ENCODE measurements at places on chromosomes 7 and 10. TPM values are rescaled to one million over a fixed set of nuclear protein-coding genes. Genes with fewer than 3 reads are reported as not detected.

- DNase-seq, result no peak
Measured at GRCh38 chr7:42926204-42926603, 5.8 kb downstream of the PSMA2 start.

DNA sequence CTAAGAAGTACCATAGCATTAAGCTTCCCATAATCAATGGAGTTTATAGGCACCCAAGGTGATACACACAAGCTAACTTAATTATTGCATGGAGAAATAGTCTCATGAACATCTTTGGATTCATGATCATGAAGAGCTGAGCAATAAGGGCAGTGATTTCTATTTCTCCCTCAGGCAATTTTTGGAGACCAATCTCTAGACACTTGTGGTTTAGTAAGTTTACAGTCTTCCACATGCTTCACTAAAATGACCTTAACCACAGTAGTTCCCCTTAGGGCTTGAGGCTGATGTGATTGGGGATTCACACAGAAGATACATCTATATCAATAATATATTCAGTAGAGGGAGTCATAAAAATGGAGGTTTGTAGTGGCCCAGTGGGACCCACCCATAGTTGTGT, 241.2 kb downstream of the CCDC7 start:
- no peak for DNase-seq

DNA sequence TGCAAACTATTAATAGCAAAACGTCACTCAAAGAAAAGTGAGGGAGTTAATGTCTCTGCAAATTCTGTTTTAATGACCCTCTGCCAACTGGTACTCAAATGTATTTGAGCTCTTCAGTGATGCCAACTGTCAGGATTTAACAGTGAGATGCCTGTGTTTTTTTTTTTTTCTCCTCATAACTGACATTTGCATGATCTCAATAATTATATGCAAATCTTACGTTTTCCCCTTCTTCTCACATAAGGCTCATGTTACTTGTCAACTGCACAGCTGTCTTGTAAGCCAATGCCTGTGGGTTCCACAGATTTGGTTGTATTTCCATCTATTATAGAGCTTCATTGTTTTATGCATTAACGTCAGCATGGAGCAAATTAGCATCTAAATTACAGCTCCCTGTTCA, 38.2 kb downstream of the PPP1R3A start:
- DNase-seq, result no peak

The RNF133 gene
- 0.59 TPM for total RNA-seq

- peak; percentile 60 for DNase-seq
Measured at GRCh38 chr10:61733358-61733940, 70.7 kb downstream of the CABCOCO1 start.

The STYXL1 gene
- 23.9 TPM for total RNA-seq

DNA sequence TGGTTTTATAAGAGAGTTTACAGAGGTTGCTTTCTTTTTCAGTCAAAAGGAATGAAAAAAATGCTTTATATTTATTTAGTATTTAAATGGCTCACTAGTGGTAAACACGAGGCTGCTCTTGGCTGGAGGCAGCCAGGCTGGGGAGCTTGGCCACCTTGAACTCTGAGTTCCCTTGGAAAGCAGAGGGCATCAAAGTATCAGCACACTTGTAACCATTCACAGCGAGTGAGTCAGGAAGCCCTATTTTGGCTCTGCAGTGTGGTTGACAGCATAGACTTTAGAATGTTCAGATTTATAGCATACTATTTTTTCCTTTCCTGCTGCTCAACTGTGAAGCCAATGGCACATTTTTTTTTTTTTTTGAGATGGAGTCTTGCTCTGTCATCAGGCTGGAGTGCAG, 51.6 kb downstream of the CYCS start:
- no peak for DNase-seq

DNA sequence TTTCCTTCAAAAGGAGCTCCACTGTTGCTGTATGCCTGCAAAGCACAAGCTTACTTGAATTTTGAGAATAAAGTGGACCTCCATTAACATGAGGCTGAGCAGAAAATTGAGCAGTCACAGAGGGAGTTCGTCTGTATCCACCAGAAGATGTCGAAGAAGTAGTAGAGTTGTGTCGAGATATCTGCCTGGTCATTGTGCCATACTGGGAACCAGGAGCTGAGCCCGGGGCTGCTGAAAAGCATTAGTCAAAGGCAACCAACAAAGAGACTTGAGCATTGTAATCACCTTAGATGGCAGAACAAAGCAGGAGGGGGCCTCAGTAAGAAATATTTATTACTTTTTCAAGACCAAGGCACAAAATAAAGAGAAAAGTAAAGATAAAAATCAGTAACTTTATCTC, 61.5 kb downstream of the PDSS1 start:
- DNase-seq, result no peak

- no peak for DNase-seq
Measured at GRCh38 chr10:50512743-50513416, 110.9 kb downstream of the SGMS1 start.

DNA sequence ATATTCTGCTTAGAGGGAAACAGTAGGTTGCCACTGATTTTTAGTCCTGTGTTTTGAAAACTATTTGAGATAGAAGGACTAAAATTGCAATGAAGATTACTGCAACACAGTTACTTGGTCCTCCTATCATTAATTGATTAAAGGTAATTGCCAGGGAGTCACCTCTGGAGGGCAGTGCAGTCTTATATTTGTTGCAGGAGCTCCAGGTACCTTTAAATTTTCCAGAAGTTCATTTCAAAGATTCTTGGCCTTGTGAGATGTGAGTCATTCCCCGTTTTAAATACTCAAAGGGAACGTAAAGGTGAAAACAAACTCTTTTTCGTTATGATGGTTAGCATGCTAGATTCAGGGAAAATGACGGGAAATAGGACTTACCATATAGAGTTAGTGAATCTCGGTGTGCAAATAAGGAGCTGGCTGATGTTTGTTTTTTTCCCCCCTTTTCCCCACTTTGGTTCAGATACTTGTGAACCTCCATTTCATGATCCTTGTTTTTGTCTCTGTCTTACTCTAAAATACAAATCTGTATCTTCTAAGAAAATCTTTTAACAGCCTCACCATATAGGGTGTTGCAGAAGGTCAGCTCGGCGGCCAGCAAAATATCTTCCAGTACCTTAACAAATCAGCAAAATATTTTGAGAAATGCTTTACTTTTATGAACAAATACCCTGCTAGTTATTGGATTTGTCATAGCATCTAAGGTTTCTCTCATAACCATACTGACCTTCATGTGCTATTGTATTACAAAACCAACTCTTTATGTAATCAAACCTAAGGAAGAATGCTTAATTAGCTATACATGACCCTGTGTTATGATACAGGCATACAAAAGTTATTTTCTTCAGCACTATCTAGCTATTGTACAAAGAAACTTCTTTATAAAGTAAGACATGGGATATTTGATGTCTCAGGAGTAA, 143.0 kb upstream of the HDAC9 start:
- DNase-seq, result no peak

The GDI2 gene
- 730 TPM for total RNA-seq

- no peak for DNase-seq
Measured at GRCh38 chr10:11082526-11082925, 64.9 kb downstream of the CELF2 start.

The CFAP46 gene
- 0.29 TPM for total RNA-seq

The PTPRN2 gene
- 0.36 TPM for total RNA-seq

GRCh38 chr10:129277841-129278240, 189.2 kb upstream of the MGMT start:
- no peak for DNase-seq

GRCh38 chr7:81120111-81120510, 201.3 kb upstream of the SEMA3C start:
- DNase-seq, result no peak

GRCh38 chr7:32537760-32538159, 42.5 kb downstream of the AVL9 start:
- DNase-seq, result no peak

GRCh38 chr10:113003052-113003451, 53.0 kb downstream of the TCF7L2 start:
- DNase-seq, result no peak

- DNase-seq, result peak; percentile 68
Measured at GRCh38 chr10:133141958-133142340, 18.1 kb upstream of the KNDC1 start.

DNA sequence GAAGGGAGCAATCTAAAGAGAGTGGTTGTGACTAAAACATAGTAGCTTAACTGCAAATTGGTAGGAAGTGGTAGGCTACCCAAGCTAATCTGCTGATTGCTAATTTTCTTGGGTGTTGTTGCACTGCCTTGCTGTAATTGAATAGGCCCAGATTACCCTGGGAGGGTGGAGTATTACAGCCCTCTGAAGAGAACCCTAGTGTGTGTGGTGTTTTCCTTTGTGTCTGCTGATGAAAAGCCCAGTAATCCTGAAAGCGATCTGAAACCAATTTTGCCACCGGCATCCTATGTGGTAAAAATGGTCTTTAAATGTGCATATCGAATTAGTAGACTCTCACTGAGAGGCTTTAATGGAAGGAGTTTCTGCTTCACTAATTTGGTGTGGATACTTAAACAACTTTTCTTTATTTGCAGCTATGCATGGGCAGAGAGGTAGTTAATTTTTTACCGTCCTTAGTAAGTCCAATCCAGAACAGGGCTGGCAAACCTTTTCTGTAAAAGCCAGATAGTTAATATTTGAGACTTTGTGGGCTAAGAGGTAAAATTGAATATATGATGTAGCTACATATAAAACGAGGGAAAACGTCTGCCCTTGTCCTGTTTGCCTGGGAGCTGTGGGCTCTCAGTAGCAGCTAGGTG, 92.5 kb downstream of the CSTF2T start:
- no peak for DNase-seq

The OR2A7 gene
- total RNA-seq, result 1.1 TPM

DNA sequence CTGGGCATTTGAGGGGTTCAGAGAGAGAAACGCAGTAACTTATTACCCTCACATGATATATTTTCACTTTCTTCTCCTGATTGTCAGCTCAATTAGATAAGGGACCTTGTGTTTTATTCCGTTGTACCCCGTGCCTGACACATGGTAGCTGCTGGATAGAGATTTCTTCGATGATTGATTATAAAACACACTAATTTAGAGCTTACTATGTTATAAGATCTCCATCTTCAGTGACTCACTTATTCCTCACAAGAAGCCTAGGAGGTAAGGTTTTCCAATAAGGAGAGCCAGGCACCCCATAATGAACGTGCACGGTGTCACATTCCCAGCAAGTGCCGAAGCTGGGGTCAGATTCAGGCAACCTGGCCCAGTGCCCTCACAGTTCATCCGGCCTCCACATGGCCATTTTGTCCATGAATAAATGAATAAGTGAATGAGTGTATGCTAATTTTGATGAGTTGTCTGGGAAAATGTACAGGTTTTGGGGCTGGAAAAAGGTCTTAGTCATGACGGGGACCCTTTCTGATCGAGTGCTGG, 138.1 kb upstream of the CDCA7L start:
- DNase-seq, result peak; percentile 75

The BICC1 gene
- 254 TPM for total RNA-seq

DNA sequence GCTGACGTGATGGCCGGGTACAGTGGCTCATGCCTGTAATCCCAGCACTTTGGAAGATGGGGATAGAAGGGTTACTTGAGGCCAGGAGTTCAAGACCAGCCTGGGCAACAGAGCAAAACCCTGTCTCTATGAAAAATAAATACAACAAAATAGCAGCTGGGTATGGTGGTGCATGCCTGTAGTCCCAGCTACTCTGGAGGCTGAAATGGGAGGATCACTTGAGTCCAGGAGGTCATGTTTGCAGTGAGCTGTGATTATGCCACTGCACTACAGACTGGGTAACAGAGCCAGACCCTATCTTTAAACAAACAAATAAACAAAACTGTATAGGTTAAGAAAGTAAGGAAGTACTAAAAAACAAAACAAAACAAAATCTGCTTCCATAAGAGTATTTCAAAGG, 6.2 kb upstream of the CUL2 start:
- no peak for DNase-seq

DNA sequence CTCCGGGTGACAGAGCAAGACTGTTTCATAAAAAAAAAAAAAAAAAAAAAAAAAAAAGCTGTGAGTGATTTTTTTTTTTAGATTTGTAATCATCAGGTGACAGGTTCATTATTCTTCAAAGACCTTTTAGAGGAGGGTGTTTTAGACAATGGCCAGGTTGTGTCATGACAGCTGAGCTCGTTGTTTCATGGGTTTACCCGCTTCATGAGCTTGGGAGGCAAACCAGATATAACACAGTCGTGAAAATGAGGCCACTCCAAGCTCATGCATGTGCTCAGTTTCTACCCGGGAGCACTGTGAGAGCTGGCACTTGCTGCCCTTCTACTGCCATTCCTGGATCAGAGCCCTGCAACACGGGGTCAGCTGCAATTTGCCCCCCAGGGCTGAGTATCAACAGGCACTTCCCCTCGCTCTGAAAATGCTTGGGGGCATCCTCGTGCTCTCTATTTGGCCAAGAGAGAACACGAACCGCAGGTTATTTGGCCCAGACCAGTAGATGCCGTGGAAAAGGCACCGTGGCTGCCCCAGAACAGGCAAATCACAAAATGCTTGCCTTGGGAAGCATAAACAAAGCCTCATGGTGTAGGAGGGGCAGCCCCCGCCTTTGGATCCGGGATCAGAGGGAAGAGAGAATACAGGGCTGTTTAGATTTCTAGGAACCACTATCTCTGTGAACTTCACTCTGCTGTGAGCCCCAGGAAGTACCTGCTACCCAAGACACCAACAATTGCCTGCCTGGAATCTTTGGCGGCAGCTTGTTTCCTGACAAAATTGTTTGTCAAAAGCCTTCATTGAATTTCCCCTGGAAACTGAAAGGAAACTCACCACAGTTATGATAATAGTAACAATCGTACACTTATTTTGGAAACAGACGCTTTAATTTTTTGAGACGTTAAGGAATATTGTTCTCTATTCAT, 371.0 kb downstream of the FRMD4A start:
- peak; percentile 67 for DNase-seq

The CXCL12 gene
- total RNA-seq, result 358 TPM

DNA sequence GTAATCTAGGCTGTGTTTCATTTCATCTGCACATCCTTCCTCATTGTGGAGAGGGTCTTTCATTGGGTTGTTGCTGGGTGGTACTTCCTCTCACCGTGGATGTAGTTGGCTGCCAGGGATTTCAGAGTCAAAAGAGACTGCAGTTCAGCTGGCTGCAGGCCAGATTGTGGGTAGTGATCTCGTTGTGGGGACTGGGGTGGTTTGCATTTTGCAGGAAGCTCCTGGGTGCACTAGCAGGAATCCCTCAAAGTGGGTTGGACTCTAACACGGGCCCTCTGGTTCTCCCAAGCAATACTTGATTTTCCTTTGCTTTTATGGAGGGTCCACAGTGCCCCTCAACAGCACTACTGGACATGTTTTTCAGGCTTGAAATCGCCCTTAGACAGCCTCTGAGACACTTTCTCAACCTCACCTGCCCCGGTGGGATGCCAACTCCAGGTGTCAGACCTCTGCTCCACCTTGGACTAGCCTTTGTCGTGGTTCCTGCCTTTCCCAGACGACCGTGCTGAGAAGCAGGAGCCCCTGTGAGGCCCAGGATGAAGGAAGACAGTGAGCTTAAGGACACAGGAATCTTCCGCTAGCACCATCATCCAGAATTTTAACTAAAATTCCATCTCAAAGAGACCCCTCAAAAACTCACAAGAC, 23.9 kb upstream of the ZNF273 start:
- peak; percentile 68 for DNase-seq

GRCh38 chr7:133697585-133697984, 429.6 kb upstream of the LRGUK start:
- DNase-seq, result no peak

- DNase-seq, result no peak
Measured at GRCh38 chr10:112517451-112517862, 70.4 kb downstream of the VTI1A start.

The GPR15LG gene
- total RNA-seq, result not detected

GRCh38 chr10:106355450-106355849, 809.1 kb downstream of the SORCS1 start:
- DNase-seq, result no peak

GRCh38 chr7:156074982-156075615, 262.8 kb upstream of the SHH start:
- no peak for DNase-seq

GRCh38 chr7:73939528-73939927, 78.6 kb downstream of the TMEM270 start:
- no peak for DNase-seq

The DOCK4 gene
- 31.8 TPM for total RNA-seq

All from osteoblast (primary cell).